ENCODE measurements at places on chromosomes 4 and X.

- DNase-seq = no peak
These were observed 17.8 kb downstream of the SRD5A3 start for GRCh38 chr4:55363691-55364351.

- no peak for DNase-seq
These were observed 48.6 kb downstream of the BMPR1B start for GRCh38 chr4:94806376-94806775.

GRCh38 chr4:99165978-99166377 lies 21.9 kb upstream of the ADH4 start:
- DNase-seq = no peak

GRCh38 chr4:185685804-185686203 lies 126.2 kb downstream of the SORBS2 start:
- no peak for DNase-seq

- DNase-seq = no peak
These were observed 38.9 kb upstream of the TMPRSS11D start for GRCh38 chr4:67922697-67923096.

GRCh38 chrX:10190367-10190766 lies 33.6 kb downstream of the CLCN4 start:
- no peak for DNase-seq

GRCh38 chrX:102849396-102849795 lies 87.7 kb upstream of the RAB40AL start:
- DNase-seq = no peak

DNA sequence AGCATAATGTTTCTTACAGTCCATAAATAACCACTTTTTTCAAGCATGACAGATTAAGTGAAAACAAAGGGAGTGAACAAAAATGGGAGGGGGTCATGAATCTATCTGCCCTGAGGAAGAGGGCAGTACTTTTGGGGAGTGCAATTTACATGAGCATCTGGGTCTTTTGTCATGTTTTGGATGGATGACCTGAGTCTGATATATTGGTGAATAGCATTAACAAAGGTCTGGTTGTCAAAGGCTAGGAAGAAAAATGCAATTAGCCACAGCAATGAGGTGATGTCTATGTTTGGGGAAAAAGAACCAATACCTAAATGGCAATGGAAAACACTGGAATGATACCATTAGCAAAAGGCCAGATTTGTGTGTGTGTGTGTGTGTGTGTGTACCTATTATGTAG lies 15.1 kb upstream of the MAD2L1 start:
- no peak for DNase-seq

DNA sequence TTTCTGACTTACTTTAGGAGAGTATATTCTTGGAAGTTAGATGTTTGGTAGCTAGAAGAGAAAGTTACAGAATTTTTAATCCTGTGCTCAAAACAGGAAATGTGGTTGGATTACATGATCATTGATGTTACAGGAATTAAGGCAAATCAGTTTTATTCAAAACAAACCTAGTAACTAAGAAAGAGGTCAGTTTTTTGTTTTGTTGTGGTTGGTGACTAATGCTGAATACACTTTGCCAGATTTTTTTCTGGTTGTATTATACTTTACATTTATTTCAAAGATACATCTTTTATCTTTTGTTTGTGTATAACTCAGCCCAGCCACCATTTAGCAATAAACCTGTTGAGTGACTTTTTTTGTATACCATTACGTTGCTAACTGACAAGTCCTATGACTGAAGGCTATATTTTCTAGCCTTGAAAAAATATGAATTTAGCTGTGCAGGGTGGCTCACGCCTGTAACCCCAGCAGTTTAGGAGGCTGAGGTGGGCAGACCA lies 116.7 kb downstream of the KLHL8 start:
- DNase-seq = no peak

- no peak for DNase-seq
These were observed 97.2 kb upstream of the ADRA2C start for GRCh38 chr4:3668825-3669552.

- no peak for DNase-seq
These were observed 139.7 kb downstream of the INPP4B start for GRCh38 chr4:142706381-142706780.

DNA sequence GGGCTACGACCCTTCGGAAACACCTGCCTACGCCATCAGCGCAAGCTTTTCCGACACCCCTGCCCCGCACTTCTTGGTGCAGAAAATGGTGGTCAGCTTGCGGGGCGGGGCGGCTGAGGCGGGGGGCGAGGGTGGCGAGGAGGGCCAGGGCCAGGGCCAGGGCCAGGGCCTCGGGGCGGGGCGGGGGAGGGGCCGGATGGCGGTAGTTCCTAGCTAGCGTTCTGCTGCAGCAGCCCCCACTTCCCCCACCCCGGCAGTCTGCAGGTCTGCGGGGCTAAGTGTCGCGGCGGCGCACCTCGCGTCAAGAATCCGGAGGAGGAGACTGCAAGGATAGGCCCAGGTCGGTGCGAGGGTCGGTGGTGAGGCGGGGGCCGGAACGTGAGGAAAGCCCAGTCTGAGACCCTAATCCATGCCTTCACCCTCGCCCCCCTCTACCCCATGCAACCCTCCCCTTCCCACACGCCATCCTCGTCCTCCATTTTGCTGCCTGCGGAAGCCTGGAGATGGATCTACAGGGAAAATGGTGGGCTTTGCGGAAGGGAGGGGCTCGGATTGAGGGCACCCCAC lies 600 bp downstream of the BEX4 start:
- no peak for DNase-seq

DNA sequence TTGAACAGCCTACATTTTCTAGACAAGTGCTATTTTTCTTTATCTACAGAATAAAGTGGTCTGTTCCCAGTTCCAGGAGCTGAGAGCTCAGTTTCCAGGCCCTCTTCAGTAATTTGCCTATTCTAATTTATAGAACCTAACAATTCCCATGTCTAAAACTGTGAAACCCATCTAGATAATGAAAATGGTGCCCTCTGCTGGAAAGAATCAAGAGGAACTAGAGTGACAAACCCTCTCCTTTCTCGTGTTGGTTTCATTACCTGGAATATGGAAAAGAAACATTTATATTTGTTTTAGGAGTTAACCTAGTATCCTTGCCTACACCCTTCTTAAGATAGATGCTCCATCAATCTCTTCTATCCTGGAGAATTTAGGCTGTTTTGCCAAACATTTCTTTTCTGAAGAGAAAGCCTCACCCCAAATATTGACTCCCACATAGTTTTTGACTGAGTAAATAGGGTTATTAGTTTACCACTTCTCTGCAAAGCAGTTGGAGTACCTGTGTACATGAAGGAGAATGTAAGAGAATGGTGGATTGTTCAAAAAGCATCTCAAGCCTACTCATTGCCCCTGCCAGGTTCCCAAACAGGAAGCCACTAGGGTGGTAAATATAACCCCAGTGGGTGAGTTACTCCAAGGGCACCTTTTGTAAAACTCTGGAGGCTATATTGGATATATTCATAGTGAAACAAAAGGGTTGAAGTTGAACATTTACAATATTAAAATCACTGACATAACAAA lies 121.6 kb downstream of the RASL11B start:
- DNase-seq = peak; percentile 15

- DNase-seq = no peak
These were observed 39.7 kb downstream of the KLHL8 start for GRCh38 chr4:87180767-87181166.

GRCh38 chr4:150765216-150765615 lies 183.3 kb downstream of the MAB21L2 start:
- DNase-seq = no peak

GRCh38 chrX:136731207-136731782 lies 49.4 kb downstream of the ARHGEF6 start:
- DNase-seq = no peak

- DNase-seq = no peak
These were observed 41.8 kb upstream of the HS3ST1 start for GRCh38 chr4:11470438-11471045.
